Epithelial cell of proximal tubule (primary cell): ENCODE measurements at places on chromosomes 4 and X.
A peak's percentile ranks its signal among the peaks of the same experiment; 100 is the strongest.

GRCh38 chr4:105426187-105426897, 47.5 kb downstream of the PPA2 start:
- DNase-seq: no peak

DNA sequence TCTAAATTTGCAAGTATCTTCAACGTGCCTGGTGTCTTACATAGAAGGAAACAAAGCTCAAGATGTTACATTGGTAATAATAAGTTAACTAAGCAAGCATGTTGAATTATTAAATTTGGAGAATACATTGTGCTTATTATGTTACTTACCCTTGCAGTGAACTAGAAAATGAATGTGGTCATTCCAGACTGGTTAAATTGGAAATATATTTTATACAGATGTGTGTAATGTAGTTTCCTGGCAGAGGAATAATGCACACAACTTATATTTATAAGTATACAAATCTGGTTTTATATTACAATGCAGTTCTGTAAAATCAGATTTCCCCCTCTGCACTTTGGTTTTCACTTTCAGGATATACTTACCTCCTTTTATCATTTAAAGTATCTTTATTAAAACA, 159.9 kb upstream of the SLIT2 start:
- no peak for DNase-seq

GRCh38 chrX:106170318-106170717, 2.2 kb downstream of the PWWP3B start:
- no peak for DNase-seq

DNA sequence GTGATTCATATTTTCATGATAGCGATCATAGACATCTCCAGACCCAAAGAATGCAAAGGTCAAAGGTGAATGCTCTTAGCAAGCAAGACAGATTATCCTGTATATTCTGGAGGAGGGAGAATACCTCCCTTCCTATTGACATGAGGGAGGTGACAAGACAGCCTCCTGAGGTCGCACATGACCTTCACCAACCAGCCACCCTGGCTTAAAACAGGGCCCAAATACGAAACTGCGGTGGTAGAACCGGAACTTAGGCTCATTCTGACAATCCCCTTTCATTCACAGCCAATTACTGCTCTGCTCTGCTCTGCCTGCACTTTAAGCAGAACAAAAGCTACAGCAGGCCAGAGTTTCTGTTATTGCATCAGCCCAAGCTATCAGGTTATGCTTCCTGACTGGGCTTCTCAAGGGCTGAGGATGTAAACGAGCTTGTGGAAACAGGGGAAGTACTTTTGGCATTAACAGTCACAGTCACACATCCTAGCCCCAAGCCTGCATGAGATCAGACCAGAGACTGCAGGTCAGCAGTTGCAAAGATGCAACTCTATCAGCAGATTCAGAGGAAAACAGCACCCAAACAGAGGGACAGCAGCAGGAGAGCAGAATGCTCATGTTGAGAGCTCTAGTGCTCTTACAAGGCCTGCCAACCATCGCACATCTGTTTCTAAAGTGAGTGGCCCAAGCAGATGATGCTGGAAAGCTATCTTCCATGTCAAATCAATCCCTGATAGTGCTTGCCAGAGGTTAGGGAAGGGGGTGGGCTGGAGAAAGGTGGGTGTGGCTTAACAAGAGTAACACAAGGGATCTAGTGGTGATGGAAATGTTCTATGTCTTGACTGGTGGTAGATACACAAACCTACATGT, 51.3 kb upstream of the MAP3K15 start:
- no peak for DNase-seq

DNA sequence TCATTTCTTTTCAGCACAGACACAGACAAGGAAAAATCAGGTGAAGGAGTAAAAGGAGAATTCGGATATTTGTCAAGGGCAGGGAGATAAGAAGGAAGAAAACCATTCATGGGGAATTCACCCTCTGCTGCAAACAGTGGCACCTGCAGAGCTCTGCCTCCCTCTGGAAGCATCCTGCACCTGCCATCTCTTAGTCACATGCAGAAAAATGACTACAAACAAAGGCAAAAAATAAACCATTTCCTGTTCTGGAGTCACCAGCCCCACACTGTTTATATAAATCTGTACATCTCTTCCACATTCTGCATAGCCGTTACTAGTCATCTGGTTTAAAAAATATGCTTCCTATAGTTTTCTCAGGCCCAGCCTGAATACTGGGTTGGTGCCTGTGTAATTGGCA, 205.3 kb downstream of the ARAP2 start:
- DNase-seq: no peak

DNA sequence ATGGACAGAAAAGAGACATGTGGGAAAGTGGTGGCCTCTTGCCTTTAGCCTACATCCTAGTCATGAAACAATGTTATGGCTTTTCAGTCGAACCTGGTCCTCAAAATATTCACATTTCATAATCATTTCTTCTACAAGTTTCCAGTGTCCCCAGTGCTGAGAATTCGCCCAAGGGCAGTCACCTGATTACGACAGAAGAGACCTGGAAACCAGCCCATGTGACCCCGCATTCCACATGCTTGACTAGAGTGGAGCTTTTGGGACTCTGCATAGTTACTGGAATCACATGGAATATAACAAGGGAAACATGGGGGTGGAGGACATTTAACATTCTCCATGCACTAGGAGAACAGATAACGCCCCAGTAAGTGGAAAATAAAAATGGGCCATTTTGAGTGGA, 100.1 kb downstream of the PPARGC1A start:
- DNase-seq: peak; percentile 99

DNA sequence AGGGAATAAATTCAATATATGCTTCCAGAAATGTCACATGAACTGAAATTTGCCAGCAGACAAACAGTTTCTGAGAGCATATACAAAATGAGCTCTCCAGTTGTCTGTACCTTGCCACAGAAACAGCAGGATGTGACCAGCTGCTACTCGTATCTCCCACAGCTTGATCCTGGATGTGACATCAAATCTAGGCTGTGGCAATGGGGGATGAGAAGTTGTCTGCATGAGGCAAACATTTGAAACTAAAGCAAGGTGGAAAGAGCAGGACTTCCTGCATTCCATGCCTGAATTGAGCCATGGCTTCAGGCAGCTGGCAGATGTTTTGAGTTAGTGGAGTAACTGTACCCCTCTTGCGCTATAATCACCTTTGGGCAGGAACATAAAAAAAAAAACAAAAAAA, 1724.0 kb downstream of the RPA4 start:
- no peak for DNase-seq

GRCh38 chrX:15525664-15526416, 25.2 kb downstream of the BMX start:
- no peak for DNase-seq

- DNase-seq: peak; percentile 54
Measured at GRCh38 chr4:16196482-16197393, 29.5 kb downstream of the TAPT1 start.

DNA sequence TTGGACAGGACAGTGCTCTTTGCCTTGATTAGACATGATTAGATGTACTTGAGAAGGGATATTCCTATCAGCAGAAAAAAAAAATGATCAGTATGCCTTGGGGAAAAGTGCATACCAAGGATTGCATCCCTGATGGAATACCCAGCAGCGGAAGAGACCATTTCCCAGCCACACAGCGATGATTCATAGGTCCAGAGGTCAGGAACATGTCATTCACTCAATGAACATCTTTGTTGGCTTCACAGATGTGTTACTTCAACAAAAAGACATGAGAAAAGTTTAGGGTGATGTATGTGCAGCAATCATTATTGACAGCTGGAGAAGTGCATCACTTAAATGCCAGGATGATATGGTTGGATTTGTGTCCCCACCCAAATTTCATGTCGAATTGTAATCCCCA, 293.5 kb downstream of the ZNF674 start:
- peak; percentile 54 for DNase-seq

DNA sequence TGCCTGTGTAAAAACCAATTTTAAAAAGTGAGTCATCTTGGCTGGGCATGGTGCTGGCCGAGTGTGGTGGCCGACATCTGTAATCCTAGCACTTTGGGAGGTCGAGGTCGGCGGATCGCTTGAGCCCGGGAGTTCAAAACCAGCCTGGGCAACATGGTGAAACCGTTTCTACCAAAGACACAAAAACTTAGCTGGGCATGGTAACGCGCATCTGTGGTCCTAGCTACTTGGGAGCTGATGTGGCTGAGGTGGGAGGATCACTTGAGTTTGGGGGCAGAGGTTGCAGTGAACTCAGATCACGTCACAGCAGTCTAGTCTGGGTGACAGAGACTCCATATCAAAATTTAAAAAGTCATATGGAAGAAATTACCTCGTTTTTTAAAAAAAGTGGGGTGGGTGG, 7.6 kb downstream of the RLIM start:
- no peak for DNase-seq

DNA sequence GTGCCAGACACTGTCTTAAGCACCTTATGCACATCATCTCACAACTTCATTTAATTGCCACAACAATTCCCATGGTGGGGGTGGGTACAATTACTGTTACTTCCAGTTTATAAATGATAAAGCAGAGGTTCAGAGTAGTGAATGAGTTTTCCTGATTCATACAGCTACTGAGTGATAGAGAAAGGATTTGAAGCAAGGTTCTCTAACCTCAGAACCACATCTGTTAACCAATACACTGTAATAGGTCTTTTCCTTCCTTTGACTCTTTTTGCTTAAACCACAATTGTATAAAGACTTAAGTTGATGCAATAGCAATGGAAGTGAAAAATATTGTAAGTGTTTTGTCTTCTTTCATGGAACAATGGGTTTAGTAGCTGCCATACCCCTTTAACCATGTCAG, 43.5 kb upstream of the PAK3 start:
- DNase-seq: no peak

DNA sequence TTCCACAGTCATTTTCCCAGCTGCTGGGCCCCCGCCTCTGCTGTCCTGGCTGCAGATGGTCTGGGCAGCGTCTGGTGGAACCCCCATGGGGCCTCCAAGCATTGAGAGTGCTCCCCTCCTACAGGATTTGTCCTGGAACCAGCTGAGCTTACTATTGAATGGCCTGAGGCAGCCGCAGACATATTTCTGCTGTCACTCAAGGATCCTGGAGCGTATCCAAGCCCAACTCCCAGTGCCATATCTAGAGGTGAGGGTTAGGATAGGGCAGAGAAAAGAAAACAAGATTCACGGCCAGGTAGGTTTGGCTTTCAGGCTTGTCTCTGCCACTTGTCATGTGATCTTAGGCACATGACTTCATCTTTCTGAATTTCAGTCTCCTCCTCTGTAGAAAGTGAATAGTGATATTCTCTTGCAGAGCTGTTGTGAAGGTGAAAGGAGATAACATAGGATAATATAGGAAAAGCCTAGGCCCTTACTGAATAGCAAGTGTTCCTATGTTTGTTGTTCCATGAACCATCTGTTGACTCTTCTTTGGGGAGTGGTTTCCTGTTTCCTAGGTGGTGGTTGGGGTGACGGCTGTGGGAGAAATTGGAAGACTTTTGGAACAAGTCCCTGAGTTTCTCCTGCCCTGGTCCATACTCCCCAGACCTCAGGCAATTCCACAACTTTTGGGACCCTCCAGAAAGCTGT, 52.3 kb downstream of the SEPSECS start:
- DNase-seq: no peak

DNA sequence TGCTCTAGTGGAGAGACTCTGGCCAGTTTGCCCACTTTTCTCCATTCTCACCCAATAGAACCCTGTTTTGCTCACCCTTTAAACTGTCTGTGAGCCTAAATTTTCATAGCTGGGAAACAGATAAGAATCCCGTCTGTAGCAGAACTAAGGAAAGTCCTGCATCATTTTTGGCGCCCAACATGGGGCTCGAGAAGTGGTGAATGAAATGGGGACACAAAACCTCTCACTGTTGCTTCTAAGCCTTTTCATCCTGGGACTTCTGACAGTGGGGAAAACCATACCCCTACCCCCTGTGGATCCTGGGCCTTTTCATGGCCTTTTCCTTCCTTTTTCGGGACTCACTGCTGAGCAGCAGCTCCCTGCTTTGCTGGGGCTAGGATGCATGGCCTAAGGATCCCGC, 189.9 kb downstream of the INPP4B start:
- DNase-seq: no peak

- DNase-seq: no peak
Measured at GRCh38 chrX:1734806-1735205, 119.9 kb downstream of the ASMT start.

DNA sequence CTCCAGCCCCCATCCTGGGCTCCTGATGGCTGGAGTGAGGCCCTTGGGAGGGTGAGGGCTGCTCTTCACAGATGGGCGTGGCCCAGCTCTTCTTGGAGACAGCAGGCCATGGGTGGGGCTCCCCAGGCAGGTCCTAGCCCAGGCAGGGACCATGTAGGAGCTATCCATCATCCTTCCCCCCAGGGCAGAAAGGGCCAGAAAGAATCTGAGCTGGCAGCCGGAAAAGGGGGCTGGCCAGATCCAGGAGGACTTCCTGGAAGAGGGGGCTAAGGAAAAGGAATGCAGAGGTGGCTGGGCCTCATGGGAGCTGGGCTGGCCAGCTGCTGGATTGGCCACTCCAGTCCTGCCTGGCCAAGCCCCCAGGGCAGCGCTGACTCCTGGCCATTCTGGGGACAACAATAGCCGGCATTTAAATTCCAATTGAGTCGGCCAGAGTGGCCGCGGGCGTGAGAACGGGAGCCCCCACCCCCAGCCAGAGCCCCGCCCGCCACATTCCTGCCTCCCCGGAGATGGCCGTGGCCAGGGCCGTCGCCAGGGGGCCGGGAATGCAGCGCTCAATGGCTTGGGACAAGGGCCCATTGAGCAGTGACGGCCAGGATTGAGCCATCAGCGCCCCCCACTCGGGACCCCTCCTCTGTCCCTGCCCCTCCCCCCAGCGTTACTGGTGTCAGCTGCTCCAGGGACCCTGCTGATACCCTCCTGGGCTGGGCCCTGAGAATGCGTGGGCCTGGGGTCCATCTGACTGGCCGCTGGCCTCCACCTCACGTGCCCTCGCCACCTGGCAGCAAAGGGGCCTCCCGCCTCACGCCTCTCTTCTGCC, 15.1 kb upstream of the FGFR3 start:
- no peak for DNase-seq

DNA sequence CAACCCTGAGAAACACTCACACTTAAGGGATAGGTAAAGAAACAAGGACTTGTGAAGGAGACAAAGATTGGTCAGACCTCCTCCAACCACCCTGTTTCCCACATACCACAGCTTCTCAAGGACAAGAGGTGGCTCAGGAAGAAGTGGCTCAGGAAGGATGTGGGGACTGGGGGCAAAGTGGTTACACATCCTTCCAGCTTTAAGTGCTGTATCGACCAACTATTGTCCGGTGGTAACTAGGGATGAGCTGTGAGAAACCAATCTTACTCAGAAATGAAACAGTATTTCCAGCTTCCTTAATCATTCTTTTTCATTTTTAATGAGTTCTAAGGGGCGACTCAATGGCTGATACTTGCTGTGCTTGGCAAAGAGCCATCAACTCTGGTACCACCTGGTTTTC, 8.5 kb upstream of the LHFPL1 start:
- DNase-seq: no peak

- no peak for DNase-seq
Measured at GRCh38 chr4:102819588-102820365, 7.6 kb downstream of the UBE2D3 start.

GRCh38 chr4:99156992-99157391, 12.9 kb upstream of the ADH4 start:
- DNase-seq: no peak

- no peak for DNase-seq
Measured at GRCh38 chrX:629230-630006, 1.2 kb upstream of the SHOX start.
